ENCODE measurements at places on chromosomes 2 and 18.

GRCh38 chr18:60826346-60826745, 453.8 kb upstream of the MC4R start:
- DNase-seq, result no peak

- no peak for DNase-seq
Measured at GRCh38 chr2:26957534-26957933, 12.9 kb upstream of the MAPRE3 start.

DNA sequence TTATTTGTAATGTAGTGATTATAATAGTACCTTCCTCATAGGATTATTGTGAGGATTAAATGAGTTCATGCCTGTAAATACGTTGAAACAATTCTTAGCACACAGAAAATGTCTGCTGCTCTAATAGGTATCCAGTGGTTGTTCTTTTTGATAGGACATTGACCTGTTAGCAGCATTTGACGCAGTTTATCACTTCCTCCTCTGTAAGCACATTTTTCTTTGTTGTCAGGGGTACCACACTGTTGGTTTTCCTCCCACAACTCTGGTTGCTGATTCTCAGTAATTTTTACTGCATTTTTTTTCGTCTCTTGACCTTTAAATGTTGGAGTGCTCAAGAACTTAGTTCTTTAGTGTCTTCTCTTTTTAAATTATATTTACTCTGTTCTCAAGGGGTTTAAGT, 15.4 kb downstream of the PPM1B start:
- DNase-seq, result no peak

DNA sequence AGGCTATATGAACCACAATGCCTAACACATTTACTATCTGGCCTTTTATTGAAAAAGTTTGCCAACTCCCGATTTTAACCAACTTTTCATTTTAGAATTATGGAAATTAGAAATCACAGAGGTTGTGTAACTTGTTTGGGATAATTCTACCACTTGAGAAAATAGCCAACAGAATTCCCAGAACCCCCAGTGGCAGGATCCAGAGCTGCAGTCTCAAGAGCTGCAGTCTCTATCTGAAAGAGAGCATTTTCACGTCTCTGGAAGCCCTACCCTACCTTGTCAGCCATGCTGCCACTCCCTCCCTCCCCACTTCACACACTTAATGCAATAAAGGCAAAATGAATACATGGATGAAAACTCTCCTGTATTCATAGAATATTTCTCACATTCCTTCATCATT, 23.4 kb upstream of the TSPYL6 start:
- no peak for DNase-seq

DNA sequence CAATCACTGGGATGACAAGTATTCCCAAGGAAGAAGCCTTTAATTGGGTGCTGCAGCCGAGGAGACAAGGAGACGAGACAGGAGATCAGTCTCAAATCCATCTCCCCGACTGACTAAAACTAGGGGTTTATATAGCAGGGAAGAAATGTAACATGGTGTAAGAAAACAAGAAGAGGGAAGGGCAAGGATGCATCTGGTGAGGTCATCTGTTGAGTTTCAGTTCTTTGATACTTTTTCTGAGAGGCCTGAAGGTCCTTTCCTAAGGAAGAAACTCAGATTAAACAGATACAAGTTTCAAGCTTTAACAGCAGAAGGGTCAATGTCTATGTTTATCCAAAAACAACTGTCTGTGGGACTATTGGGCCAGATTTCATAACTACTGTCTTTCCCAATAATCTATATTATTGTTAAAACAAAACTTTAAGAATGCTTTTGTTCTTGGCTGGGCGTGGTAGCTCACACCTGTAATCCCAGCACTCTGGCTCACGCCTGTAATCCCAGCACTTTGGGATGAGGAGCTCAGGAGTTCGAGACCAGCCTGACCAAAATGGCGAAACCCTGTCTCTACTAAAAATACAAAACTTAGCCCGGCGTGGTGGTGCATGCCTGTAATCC, 2.5 kb upstream of the PDCL3 start:
- no peak for DNase-seq

DNA sequence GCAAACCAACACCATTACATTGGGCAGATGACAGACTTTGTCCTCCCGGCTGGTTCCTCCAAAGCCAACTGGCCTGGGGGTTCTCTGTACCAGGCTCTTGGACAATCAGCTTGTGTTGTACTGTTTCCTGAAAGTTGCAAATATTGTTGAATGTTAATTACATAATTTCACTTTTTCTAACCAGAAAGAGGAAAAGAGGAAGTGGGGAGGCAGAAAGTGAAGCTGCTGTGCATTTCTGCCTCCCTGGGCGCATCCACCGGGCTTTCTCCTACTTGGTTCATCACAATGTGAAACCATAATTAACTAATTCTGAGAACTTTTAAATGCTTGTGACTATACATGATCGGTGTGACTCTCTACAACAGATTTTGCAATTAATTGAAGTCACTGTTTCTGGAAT, 10.1 kb downstream of the TWIST2 start:
- no peak for DNase-seq

DNA sequence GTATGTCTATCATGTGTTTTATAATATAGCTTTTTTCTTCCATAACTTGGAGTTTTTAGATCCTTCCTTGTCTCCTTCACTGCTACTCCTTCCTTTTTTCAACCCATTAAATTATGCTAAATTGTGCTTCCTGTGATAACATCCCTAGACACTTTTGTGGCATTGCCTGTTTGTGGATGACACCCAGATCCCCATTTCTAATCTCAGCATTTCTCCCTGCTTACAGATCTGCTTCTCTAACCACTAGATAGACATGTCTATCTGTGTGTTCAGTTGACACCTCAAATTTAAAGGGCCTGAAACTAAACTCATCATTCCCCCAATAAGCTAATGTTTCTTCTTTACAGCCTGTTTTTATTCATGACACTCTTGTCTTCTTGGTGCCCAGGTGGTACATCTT, 244.8 kb downstream of the BABAM2 start:
- peak; percentile 76 for DNase-seq

DNA sequence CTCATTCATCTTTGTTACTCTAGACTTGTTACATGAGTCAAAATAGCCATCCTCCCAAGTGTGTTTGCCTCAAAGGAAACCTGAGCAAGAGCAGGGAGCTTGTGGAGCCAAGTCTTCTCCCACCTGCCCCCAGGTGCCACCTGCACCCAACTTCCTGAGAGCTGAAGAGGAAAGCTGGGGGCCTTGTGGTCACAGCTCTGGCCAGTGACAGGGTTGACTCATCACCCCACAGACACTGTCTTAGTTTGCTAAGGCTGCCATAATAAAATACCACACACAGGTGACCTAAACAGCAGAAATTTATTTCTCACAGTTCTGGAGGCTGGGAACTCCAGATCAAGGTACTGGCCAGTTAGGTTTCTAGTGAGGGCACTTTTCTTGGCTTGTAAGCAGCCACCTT, 99.6 kb downstream of the TPGS2 start:
- DNase-seq, result no peak

- DNase-seq, result no peak
Measured at GRCh38 chr18:63578357-63578958, 8.7 kb upstream of the SERPINB13 start.

- no peak for DNase-seq
Measured at GRCh38 chr2:45483997-45484396, 127.1 kb downstream of the SRBD1 start.

DNA sequence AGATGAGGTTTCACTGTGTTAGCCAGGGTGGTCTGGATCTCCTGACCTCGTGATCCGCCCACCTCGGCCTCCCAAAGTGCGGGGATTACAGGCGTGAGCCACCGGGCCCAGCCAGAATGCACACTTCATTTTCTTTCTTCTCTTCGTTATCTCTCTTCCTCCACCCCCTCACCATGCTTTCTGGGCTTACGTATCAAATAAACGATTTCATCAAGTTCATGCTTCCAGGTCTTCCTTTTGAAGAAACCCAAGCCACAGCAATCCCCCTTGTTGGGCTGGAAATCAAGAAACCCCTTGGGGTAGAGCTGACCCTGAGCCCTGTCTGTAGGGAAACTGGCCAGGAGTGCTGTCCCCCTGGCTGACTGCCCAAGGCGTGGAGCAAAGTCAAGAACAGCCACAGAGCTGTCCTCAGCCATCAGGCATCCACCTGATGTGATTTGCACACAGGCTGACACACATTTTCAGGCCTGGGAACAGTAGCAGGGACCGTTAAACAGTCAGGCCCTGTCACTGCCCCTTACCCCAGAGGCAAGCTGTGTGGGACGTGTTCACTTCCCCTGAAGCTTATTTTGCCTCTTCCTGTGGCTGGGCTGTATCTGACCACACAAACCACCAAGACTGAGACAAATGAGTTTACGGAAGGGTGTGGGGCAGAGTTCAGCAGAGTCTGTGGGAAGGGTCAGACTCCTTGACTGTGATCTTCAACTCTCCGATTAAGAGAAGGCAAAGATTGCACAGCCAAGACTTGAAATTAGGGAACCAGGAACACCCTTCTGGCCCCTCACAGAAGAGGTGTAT, 15.1 kb upstream of the NMUR1 start:
- DNase-seq, result peak; percentile 91

- no peak for DNase-seq
Measured at GRCh38 chr2:196335221-196335634, 163.8 kb upstream of the STK17B start.

GRCh38 chr18:37441821-37442220, 123.8 kb downstream of the CELF4 start:
- no peak for DNase-seq

DNA sequence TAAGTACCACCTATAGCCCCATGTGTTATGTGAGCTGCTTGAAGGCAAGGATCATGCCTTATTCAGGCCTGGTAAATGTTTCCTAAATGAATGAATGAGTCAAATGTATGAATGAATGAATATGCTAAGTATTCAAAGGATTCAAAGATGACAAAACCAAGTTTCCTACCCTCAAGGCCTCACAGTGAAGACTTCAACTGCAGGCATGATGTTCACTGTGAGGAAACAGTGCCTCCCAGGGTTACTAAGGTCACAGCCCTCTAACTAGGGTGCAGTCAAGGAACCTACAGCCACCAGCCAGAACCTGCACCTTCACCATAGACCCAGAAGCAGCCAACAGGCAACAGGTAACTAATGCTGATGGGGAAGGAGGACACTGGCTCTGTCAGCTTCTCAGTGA, 69.3 kb downstream of the SUMO1 start:
- no peak for DNase-seq

GRCh38 chr2:227374158-227374557, 4.9 kb downstream of the TM4SF20 start:
- no peak for DNase-seq

GRCh38 chr2:197306696-197307040, 3.9 kb downstream of the ANKRD44 start:
- no peak for DNase-seq

GRCh38 chr18:79302120-79302519, 93.6 kb upstream of the NFATC1 start:
- DNase-seq, result no peak

GRCh38 chr2:60216452-60216995, 336.9 kb downstream of the BCL11A start:
- no peak for DNase-seq

GRCh38 chr2:85831735-85832134, 57.1 kb downstream of the ST3GAL5 start:
- DNase-seq, result no peak

GRCh38 chr18:45753286-45753685, 29.3 kb downstream of the SLC14A1 start:
- DNase-seq, result no peak

- DNase-seq, result no peak
Measured at GRCh38 chr18:32595832-32596231, 125.2 kb upstream of the GAREM1 start.

- no peak for DNase-seq
Measured at GRCh38 chr2:39821871-39822270, 42.8 kb upstream of the THUMPD2 start.

DNA sequence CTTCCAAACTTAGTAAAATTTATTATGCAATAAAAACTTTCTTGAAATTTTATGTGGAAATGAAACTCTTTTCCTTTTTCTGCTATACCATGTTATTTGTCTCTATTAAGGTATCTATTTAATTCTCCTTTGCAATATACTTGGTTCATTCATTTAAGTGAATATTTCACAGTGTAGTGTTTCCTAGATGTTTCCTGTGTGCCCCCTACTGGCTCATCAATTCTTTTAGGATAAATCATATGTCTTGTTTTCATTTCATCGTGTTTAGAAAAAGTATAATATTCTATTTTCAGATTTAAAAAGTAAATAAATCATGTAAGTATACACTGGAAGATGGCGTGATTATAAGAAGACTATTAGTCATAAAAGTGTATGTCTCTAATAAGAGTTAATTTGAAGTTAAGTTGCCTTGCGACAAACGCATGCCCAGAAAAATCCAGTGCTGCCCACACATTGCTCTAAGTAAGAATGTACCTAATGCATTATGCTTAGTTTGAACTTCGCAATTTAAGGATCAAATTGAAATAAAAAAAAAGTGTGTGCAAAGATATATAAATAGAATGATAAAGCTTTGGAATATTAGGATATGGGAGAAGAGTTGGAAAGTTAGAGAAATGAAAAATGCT, 525.4 kb downstream of the KCNJ3 start:
- no peak for DNase-seq

- DNase-seq, result no peak
Measured at GRCh38 chr2:201709747-201710146, 11.3 kb upstream of the MPP4 start.

GRCh38 chr2:100197631-100198153, 55.3 kb upstream of the AFF3 start:
- DNase-seq, result no peak

DNA sequence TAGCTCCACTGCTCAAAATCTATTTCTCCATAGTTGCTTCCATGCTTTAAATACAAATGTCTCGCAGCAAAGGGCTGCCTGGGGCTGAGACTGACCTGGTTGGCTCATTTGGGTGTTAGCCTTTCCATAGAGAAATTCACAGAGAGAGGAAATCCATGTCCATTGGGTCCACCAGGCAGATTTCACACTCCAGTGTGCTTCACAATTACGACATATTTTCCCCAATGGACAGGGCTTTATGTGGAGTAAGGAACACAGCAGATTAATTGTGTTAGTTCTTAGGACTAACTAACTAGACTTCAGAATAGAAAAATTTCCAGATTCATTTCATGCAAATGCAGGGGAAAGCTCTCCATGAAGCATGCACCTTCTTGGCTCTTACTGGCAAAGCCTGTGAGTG, 180.7 kb downstream of the FBXO15 start:
- DNase-seq, result no peak

DNA sequence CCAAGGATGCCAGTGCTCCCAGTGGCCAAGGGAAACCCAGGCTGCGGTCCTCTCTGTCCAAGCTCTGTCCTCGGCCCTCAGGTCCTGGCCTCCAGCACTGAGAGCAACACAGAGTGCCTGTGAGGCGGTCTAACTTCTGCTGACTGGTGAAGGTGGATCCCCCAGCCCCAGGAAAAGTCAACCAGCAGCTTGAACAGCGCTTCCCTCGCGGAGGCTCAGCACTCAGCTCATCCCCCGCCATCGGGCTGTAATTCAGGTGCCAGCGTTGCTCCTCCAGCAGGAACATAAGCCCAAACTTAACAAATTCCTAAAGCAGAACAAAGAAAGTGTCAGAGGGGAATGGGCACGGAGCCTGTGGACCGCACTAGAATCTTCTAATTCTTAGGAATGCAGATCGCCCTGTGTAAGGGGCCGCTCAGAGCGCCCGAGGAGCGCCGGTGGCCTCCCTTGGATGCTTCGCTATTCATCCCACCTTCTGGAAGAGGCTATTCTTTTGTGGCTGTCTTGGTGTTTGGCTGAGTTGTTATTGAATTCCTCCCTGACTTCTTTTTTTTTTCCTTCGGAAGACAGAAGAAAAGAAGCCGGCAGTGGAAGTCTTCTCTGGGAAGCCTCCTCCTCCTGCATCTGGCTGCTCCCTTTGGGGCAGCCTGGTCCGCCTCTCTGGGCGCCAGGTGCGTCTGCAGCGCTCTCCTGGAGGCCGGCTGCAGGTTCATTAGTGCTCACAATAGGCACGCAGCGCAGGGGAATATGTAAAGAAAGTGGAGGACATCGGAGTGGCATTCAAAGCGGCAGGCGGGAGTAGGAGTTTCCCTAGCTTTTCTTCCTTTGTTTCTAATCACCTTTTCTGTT, 905.6 kb downstream of the TSN start:
- no peak for DNase-seq
